Stimulated activated CD4-positive, alpha-beta T cell treated with anti-CD3 and anti-CD28 coated beads, TNF-alpha, amount 100 ng/mL, for 4 hours (primary cell): ENCODE measurements at places on chromosomes 3 and 15.

GRCh38 chr15:45871121-45871855 lies 236.5 kb downstream of the SQOR start:
- no peak for DNase-seq

DNA sequence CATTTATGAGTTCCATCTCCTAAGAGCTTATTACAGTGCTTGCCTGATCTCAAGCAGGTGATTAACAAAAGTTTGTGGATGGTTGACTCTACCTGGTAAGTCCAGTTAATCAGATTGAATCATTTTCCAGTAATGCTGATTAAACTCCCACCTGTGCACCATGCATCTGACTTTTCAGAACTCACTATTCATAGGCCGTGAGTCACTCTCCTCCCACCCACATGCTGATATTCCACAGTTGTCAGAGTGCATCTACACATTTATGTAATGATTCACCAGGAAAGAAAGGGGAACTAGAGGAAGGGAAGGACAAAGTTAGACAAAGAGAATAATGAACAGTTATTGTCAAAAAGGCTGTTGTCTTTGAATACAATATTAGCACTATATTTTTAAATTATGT lies 106.2 kb upstream of the UBE3A start:
- no peak for DNase-seq

DNA sequence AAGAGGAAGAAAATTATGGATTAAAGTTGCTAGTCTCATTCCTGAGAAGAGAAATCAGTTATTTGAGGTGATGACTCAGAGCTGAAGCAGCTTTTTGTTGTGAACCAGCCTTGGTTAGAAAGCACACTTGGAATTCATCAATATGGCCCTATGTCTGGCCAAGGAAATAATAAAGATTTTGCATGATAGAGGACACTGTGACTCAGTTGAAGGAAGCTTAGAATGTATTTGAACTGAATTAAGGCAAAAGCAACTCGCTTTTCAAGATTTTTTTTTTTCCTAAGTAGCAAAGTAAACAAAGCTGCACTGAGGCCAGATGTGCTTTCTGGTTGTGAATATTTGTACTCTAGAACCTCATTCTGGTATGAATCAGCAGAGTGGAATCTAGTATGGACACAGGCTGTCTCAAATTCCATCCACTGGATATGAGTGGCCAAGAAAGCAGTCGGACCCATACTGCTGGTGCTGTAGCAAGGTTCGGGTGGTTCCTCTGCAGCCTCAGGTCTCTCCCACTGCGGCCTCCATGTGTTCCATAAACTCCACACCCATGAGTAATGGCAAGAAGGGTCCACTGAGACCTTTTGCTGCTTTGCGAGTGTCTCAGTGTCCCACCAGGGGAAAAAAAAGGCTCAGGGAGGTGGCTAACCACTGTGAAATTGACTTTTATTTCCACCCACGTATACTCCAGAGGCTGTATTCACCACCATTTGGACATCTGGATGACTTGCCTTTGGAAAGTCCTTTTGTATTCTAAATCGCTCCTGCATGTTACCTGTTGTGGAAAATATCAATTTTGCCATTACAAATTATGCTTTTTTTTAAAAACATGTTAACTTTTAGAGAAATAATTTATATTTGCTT lies 53.1 kb downstream of the TGFBR2 start:
- DNase-seq, result no peak

DNA sequence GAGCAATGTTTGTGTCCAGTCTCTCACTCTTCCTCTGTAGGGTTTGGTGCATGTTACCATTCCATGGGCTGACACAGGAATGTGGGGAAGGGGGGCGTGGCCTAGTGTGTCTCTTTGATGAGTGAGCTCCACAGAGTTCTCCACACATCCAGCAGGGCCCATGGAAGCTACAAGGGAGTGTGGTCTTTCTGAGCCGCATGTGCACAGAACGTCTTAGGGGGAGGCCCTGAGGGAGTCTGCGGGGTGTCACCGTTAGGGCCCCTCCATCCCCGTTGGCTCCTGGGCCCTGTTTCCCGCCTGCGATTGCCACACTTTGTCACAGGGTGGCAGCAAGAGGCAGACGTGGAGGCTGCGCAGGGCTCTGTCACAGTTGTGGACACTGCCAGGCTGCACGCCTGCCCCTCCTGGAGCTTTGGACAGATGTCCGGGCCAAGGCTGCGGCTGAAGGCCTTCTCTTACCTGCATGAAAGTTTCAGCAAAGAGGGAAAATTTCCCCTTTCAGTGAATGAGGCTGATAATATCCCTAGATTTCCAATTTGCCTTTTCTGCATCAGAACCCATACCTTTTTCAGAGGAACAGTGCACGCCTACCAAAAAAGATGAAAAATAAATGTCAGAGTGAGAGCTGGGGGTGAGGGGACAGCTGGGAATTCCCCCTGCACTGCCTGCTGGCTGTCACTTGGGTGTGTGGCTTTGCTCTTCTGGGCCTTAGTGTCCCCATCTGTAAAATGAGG lies 24.3 kb downstream of the CACNA2D3 start:
- no peak for DNase-seq

DNA sequence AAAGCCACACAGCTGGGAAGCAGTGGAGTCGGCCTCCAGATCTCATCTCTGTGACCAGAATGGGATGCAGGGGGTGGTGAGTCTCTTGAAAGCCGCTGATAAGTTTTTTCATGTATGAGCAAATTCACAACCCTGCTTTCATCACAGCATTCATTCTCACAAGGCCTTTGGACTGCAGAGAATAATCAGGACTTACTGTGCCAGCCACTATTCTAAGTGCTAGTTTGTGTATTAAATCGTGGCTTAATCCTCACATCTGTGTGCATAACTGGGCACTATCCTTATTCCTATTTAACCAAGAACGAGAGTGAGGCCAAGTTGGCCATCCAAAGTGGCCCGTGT lies 64.2 kb upstream of the POLG start:
- DNase-seq, result no peak

DNA sequence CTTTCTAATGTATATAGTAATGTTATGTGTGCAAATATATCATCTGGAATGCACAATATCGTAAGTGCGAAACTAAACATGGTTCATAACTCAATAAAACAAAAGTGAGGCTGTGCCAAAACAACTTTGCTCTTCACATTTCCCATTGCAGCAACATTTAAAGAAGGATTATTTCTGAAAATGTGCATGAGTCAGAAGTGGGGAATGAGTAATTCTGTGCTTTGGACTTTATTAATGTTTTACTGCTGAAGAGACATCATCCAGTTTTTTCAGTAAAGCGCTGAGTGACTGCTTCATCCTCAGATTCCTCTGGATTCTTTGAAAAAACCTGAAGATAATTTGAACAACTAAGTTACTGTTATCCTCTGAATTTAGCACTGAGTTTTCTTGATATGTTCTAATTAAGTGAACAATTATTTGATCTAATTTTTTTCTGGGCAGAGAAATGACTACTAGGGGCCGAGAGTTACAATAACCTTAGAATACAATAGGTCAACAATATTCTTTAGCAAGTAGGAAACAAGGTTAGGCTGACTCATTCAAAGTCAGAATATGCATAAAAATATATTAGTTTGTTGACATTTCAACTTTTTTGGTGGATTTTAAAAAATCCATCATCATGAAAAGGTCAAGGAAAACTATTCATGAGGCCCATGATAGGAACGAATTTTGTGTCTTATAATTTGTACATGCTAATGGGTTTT lies 20.0 kb upstream of the PLCL2 start:
- DNase-seq, result no peak

- no peak for DNase-seq
These were observed 56.6 kb downstream of the MESD start for GRCh38 chr15:80932989-80933388.

- no peak for DNase-seq
These were observed 251.5 kb downstream of the OPA1 start for GRCh38 chr3:193844472-193844871.

GRCh38 chr3:51401735-51402134 lies 10.7 kb downstream of the RBM15B start:
- no peak for DNase-seq

- no peak for DNase-seq
These were observed 72.5 kb upstream of the ARHGEF3 start for GRCh38 chr3:56874269-56874668.

DNA sequence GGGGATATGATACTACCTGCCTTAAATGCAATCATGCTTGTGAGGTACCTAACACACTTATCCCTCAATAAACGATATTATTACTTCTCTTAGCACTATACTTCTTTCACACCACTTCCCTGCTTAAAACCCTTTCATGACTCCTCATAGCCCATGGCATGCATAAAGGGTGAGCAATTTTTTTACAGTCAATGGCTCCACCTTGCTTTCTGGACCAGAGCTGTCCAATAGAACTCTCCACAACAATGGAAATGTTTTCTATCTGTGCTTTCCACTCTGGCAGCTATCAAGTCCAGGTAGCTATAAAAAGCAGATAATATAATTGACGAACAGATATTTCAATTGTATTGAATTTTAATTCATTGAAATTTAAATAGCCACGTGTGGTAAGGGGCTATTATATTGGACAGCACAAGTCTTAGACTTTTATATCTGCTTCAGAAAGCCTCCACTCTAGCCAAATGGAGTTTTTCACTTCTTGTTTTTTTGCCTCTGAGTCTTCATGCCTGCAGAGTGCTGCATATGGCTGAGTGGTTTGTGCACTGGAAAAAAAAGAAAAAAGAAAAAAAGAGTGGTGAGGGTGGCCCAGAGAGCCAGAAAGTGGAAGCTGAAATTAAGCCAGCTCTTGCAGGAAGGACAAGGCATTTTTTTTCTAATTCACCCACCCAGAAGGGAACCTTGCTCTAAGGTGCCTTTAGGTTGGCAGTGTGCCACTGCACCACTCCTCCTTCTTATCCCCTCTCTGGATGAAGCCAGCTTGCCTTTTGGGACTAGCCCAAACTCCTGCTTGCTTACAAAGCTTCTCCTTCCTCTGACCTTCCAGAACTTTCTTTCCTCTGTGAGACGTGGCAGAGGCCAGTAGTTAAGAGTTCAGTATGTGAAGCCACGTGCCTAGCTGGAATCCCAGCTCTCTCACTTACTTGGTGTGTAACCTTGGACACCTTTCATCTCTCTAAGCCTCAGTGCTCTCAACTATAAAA lies 239.0 kb upstream of the LRTM1 start:
- DNase-seq, result no peak

GRCh38 chr3:161977063-161977462 lies 480.5 kb downstream of the OTOL1 start:
- no peak for DNase-seq
